Left cardiac atrium (tissue), 4 donors: ENCODE measurements at places on chromosomes 2 and 18. TPM values are rescaled to one million over a fixed set of nuclear protein-coding genes. Genes with fewer than 3 reads are reported as not detected.

GRCh38 chr2:54107903-54108615 lies 7.4 kb upstream of the ACYP2 start:
- no peak for DNase-seq

DNA sequence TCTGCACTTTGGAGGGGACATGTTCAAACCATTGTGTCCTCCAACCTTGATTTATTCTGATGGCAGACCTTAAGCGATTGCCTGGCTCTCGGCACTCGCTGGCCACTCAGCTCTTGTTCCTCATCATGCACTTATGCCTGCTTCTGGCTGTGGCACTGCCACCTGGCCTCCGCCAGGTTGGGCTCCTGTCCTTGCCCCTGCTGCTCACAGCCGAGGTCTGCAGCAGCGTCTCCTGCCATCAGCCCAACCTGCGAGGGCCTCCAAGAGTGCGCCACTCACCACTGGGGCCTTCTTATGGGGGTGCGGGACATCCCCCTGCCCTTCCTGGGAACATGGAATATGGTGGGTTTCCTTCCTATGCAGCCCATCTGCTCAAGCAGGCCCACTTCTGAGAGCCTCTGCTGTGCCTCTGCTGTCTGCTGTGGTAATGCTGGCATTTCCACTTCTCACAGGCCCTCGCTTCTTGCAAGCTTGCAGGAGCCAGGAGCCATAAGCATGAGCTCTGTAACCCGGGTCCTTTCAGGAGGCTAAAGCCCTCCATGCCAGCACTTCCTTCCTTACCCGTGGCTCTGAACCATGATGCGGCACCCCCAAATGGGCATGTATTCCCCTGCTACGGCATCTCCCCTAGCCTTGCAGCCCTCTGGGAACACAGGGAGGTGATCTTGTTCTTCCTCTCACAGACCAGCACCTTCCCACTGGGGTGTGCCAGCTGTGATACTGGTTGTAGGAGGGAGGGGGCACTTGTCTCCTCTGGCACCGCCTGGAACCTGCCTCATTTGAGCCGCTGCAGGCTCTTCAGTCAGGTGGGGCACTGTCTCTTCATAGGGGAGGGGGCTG lies 58.6 kb upstream of the HS6ST1 start:
- DNase-seq = no peak

DNA sequence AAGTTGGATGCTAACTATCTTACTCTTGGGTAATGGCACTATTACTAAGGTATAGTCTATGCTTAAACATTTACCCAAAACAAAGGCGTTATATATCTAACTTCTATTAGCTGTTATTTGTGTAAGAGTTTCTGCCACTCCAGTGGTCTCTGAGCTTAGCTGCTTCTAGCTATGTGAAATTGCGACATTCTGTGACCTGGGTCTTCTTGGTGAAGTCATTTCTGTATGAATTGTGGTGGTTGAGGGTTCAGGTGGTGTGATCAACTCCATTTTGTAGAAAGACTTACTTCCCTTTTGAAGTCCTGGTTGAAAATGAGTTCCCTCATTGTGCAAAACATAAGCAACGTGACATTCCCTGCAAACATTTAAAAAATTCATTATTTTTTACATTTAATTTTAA lies 221.6 kb downstream of the PIK3C3 start:
- no peak for DNase-seq

DNA sequence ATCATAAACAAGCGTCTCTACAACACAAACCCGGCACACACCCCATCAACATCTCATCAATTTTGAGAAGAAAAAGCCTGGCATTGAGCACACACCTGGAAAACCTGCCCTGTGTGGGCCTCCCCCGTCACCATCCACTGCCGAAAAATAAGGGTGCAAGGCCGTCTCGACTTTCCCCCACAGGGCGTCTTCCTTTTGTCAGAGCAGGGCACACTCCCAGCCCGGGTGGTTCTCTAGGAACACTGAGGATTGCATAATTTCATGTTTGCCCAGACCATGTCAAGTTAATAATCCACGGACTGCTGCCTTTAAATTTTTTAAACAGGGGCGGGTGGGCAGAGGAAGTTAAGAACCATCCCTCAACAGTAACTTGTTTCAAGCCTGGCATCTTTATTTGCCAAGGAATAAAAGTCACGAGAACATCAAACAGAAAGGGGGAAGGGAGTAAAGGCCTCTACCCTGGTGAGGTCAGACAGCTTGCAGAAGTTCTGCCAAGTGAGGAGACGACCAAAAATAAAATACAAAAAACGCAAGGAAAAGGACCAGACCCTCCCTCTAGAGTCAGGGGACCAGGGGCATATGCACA lies 2.1 kb downstream of the TFCP2L1 start:
- DNase-seq = no peak

GRCh38 chr2:43402452-43402937 lies 176.1 kb upstream of the ZFP36L2 start:
- DNase-seq = no peak

GRCh38 chr2:47015206-47015605 lies 99.6 kb upstream of the MCFD2 start:
- DNase-seq = no peak

GRCh38 chr2:236289766-236290462 lies 25.7 kb upstream of the ASB18 start:
- DNase-seq = no peak

GALR1 gene
- 0.03 TPM for total RNA-seq

DNA sequence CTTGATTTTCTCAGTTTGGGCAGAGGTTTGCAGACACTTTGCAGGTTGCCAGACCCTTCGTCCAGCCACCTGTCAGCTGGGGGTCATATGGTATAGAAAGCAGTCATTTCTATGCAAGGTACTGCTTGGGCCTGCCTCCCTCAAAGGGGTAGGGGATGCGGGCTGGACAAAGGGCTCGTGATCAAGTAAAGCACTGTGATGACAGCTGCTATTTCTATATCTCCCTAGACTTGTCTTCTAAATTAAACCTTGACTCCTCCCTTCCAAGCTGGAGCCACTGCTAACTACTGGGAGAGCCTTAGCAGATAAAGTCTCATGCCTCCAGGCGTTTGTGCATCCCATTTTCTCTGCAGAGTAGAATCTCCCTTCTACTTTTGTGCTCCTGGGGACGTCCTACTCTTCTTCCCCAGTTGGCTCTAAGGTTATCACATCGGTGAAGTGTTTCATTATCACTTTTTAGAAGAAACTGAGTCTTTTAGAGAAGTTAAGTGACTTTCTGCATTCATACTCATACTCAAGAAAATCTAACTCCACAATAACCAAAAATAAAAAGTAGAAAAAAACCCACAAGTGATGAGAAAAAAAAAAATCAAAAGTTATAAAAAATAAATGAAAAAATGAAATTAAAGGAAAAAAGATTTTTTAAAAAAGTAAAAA lies 710 bp upstream of the XRCC5 start:
- DNase-seq = no peak

DNA sequence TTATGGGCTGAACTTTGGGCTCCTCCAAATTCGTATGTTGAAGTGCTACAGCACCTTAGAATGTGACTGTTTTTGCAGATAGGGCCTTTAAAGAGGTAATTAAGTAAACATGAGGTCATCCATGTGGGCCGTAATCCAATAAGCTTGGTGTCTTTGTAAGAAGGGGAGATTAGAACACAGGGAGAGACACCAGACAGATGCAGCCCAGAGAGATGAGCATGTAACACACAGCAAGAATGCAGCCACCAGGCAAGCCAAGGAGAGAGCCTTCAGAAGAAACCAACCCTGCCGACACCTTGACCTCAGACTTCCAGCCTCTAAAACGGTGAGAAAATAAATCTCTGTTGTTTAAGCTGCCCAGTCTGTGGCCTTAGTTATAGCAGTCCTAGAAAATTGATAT lies 74.3 kb downstream of the HRH4 start:
- DNase-seq = no peak

- DNase-seq = no peak
These were observed 25.2 kb downstream of the TOGARAM2 start for GRCh38 chr2:29006092-29006979.

GRCh38 chr2:128710242-128710641 lies 391.6 kb upstream of the HS6ST1 start:
- no peak for DNase-seq
